ENCODE measurements at places on chromosomes 5 and 9.

- DNase-seq = peak; percentile 58
Measured at GRCh38 chr9:115328228-115328627, 210.3 kb upstream of the TNC start.

DNA sequence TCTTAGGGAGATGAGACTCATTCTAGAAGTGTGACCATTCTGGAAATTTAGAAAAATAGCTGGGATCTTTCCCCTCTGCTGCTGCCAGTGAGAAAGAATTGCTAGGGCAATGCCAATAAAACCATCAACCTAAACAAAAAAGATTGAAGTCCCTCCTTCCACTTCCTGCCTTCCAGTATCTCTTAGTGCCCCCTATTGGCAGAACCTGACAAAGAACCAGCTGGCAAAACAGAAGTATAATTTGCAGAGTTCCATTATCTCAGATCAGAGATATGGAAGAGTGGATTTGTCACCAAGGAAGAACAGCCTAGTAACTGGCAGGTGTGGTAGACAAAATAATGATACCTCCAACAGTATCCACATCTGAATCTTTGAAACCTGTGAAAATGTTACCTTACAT lies 13.8 kb upstream of the PLCXD3 start:
- DNase-seq = no peak

DNA sequence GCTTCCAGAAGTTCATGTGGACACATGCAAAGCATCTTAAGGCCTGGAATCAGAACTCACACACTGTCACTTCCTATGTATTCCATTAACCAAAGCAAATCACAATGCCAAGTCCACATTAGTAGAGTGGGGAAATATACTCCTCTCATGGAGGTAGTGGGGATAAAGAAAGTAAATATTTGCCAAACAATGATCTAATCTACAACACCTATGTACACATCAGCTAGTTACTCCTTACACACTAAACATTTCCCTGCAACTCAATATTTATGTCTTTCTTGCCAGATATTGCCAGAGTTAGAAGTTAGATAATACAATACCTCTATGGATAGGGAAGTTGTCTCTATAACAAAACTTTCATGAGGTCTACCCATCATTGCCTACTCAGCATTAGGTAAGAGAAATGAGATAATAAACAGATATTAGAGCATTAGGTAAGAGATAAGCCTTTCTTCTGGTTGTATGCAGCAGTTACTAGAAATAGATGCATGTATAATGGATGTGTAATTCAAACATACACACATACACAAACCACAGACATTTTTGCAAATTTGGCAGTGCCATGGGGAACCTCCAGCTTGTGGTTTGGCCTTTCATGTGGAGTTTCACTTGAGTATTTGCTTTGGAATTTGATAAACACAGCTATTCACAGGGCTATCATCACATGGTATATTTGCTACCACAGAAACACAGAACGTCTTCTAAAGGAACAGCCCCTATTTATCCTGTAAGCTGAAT lies 196.5 kb downstream of the TLE1 start:
- DNase-seq = peak; percentile 96

DNA sequence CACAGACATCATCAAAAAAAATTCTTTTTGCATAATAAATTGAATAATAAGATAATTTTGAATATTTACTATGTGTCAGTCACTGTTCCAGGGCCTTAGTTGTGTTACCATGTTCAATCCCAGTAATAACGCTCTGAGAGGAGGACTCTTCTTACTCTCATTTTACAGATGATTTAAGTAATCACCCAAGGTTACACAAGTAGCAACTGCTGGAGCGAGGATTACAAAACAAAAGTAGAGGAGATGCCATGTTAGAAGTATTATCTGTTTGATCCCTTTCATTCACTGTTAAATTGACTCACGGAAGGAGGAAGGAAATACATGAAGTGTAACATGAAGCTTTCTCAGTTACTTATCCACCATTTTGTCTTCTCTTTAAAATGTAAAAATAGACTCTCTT lies 412.8 kb downstream of the NFIB start:
- no peak for DNase-seq

DNA sequence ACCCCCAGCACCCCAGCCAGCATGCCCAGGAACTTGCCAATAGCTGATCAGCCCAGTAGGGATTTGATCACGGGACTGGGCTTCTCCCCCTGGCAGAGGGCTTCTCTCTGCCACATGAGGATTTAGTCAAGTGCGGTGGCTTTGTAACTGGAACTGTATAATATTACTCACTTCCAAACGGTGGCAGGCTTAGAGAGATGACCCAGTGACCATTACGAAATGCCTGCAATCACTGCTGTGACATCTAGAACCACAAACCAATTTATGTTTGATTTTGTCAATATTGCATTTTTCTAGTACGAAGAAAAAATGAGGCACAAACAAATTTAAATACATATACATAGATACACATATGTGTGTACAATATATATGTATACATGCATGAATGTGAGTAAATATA lies 192.1 kb downstream of the ERCC6L2 start:
- no peak for DNase-seq

GRCh38 chr5:140113180-140113698 lies 670 bp upstream of the PURA start:
- DNase-seq = no peak

DNA sequence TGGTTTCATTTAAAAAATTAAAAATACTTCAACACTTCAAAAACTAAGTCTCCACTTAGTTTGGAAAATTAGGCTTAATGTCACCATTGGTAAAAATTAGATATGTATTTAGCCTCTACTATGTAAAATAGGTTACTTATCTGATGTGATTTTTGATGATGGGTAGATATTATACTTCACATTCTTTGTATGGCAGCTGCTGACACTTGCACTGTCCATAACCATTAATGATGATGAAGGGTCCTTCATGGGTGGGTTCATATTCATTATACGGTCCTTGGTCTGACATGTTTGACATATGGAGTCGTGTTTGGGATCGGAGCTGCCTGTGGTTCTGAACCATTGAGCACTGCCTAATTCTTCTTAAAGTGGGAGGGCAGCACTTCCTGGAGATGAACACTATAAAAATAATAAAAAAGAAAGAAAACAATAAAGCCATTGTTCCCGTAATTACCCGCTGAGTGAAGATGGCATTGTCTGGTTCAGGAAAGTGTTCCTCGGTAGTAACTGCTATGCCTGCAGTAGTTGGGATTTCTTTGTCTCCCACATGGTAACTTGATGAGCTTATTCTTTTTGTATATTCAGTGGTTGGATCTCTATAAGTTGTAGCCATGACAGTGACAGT lies 2.2 kb downstream of the LRRTM2 start:
- no peak for DNase-seq

DNA sequence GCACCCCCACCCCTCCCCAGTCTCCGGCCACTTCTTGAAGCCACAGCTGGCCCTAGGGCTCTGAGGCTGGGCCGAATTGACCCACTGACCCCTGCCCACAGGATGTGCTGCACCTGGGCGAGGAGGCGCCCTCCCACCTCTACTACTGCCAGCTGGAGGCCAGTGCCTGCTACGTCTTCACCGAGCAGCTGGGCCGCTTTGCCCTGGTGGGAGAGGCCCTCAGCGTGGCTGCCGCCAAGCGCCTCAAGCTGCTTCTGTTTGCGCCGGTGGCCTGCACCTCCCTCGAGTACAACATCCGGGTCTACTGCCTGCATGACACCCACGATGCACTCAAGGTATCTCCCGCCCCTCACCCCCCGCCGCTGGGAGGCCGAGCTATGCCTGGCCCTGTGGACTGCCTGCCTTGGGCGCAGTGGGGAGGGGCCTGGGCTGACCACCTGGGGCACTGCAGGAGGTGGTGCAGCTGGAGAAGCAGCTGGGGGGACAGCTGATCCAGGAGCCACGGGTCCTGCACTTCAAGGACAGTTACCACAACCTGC lies 21.3 kb downstream of the HK3 start:
- no peak for DNase-seq

DNA sequence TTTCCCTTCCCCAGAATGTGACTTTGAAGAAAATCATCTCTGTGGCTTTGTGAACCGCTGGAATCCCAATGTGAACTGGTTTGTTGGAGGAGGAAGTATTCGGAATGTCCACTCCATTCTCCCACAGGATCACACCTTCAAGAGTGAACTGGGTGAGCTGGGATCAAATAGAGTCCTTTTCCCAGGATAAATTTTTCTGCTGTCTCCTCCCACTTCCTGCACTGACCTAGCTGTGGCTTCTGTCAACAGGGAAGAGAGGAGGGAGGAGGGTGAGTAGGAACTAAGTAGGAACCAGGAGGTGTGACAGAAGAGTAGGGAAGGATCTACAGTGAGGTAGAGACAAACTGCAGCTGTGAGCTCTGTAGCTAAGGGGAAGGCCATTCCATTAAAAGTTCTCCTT lies 69.3 kb downstream of the MAMDC2 start:
- no peak for DNase-seq

DNA sequence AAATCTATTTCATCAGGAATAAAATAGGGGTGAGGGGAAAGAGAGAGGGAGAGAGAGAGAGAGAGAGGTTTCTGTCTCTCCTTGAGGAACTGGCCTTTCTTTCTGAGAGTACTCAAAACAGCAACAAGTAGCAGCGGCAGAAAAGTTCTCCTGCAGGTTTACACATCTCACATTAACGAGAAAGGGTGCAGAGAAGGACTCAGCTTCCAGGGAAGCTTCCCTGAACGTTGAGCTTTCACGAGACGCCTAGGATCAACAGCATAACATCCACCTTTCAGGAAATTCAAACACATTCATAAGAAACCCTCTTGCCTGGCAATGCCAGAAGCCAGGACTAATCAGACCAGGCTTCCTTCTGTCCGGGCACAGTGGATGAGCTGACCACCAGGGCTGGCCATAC lies 162.9 kb downstream of the ZDHHC21 start:
- no peak for DNase-seq

DNA sequence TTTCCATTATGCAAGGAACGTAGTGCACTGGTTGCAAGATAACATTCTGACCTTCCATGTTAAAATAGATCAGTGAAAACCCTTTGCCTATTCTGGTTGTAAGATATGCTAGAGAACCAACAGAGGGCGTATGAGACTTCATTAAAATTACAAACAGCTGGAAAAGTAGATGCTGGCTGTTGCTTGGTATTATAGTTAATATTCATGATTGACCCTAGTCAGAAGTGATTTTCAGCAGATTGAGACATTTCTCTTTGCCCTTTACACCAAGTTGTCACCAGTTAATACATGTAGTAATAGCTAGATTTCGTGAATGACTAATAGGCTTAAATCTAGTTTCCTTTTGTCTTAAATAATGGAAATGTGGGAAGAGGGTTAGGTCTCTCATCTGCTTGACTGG lies 13.8 kb upstream of the FGF18 start:
- DNase-seq = peak; percentile 36

DNA sequence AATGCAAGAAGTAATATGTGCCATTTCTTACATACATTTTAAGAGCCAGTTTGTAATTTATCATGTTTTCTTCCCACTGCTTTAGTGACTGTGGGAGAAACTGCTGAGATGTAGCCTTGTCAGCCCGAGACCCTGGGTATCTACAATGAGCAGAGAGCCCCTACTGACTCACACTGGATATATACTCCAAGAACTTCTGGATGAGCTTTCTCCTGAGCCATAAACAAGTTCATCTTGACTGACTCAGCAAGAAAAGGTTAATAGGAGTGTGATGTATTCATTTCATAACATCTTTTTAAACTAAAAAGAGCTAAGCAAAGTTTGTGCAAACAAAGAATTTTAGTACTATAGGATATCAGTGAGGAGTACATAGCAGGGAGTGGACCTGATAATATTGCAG lies 182.5 kb downstream of the EDIL3 start:
- DNase-seq = no peak

DNA sequence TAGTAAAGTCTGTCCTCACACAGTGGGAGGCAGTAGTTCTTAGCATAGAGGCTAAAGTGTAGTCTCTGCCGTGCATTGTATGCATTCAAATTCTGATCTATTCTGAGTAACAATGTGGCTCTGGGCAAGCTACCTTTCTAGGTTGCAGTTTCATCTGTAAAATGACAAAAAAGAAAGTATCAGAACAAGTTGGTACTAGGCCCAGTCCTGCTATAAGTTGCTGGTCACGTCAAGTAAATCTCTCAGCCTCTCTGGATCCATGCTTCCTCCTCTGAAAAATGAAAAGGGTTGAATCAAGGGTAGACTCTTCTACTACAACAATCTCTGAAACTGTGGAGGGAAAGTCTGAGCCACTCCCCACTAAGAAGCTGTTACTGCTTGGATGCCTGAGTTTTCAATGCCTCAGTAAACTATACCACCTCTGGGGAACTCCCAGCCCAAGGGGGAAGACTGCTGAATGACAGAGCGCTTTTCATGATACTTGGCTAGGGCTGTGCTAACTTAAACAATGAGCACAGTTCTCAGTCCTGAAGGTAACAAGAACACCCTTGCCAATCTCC lies 34.5 kb upstream of the SPARC start:
- DNase-seq = no peak

- DNase-seq = peak; percentile 6
Measured at GRCh38 chr5:89457411-89458331, 574.7 kb upstream of the MEF2C start.

- no peak for DNase-seq
Measured at GRCh38 chr9:122036408-122036807, 56.7 kb downstream of the TTLL11 start.

DNA sequence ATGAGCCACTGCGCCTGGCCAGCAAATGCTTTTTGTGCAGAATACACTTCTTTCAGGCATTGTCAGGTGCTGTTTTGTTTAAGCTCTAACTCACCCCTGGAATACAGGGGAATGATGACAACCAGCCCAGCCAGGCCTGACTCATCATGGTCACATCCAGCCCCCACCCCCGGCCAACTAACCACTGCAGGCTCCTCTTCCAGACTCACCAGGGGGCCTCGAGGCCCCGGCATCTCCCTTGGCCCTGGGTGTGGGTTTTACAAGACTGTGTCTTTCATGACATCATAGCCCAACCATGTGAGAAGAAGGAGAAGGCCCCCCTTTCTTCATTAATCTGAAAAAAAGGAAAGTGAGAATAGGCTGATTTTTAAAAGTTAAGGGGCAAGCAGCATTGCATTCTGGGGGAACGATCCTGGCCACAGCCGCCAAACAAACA lies 35.5 kb downstream of the OLFML2A start:
- DNase-seq = peak; percentile 89

DNA sequence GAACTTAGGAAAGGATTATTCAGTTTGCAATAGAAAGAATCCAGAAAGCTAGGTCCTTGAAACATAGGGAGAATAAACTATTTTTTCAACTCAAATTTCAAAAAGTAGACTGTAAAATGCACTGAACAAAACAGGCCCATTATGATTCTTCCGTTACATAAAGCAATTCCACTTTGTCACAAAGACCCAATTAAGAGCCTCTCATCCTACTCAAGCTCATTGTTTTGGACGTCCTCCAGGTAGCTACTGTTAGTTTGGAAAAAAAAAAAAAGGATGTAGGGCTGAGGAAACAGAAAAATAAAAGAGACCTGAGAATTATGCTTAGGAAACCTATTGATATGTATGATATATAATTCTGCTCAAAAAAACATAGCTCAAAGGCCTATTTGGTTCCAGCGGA lies 74.0 kb downstream of the DIRAS2 start:
- DNase-seq = no peak

DNA sequence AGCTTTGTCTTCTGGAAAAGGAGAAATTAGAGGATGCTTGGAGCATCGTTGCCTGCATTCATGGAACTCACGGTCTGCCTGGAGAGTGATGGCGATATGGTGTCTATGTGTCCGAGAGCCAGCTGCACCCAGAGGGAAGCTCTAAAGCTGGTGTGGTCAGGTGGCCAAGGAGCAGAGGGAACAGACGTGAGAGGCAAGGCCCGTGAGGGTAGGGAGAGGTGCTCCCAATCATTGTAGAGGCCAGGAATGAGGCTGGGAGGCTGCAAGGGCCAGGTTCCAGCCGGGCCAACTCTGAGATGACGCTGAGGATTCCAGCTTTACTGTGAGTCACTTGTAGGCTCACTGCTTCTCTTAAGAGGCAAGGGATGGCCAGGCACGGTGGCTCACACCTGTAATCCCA lies 7.6 kb downstream of the FGD3 start:
- no peak for DNase-seq

GRCh38 chr5:123855609-123856008 lies 343.6 kb downstream of the CSNK1G3 start:
- DNase-seq = no peak
